HEK293T (cell line): ENCODE measurements at places on chromosomes 5 and 9.

GRCh38 chr9:105050296-105050695, 122.3 kb upstream of the ABCA1 start:
- no peak for DNase-seq

GRCh38 chr5:45694255-45694814, 1.8 kb downstream of the HCN1 start:
- DNase-seq = no peak

GRCh38 chr9:36011379-36011778, 25.3 kb upstream of the RECK start:
- DNase-seq = no peak

DNA sequence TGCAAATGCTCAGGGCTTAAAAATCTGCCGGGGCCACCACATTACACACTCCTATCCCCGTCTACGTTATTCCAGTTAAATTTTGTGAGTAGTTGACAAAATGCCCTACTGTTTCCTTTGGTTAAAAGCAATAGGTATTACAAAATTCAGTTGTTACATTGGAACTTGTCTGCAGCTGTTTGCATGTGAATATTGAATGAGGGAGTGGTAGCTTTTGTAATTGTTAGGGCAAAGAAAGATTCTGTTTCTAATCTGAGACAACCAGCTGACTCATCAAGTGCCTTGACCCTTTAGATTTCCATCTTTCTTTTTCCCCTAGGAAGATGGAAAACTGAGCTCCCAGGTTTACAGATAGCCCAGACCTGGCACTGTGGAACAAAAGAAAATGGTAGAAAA, 30.2 kb downstream of the MAML1 start:
- DNase-seq = no peak

DNA sequence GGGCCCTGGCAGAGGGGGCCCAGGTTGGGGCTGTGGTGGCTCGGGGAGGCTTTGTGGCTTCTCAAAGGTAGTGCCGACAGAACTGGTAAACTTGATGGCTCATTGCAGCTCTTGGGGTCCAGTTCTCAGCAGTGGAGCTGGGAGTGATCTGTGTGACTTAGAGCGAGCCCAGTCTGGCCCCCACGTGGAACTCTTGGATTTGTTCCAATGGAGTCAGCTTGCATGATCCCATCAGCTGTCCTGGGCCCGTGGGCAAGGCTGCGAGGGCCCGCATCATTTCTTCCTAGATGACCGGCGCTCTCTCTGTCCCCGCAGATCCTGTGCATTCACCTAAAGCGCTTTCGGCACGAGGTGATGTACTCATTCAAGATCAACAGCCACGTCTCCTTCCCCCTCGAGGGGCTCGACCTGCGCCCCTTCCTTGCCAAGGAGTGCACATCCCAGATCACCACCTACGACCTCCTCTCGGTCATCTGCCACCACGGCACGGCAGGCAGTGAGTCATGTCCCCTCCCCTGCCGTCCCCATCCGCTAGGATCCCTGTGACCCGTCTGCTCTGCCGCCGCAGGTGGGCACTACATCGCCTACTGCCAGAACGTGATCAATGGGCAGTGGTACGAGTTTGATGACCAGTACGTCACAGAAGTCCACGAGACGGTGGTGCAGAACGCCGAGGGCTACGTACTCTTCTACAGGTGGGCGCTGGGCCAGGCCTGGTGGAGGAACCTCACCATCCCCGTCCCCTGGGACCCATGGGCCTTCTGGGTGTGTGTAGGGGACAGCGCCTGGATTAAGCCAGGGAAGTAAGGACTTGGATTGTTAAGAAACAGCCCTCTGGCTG, 39.2 kb downstream of the USP20 start:
- DNase-seq = no peak

DNA sequence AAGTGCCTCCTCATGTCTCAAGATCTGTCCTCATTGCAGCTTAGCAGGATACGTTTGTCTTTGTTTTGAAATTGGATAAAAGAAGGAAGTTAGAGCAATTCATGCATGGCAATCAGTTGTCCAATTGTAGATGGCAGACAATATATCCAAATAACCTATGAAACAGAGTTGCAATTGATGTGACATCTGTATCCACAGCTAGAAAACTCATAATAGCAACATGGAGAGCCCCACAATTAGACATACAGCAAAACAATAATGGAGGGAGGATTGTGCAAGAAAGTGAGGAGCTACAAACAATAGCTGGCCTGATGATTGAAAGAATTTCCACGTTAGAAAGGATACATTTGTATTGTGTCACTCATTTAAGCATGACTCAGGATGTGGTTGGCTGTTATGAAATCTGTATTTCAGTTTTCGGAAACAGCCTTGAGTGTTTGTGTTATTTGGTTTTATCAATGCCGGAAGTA, 132.0 kb downstream of the FAM174A start:
- no peak for DNase-seq

- DNase-seq = no peak
These were observed 15.0 kb upstream of the PIP5K1B start for GRCh38 chr9:68690088-68690487.

DNA sequence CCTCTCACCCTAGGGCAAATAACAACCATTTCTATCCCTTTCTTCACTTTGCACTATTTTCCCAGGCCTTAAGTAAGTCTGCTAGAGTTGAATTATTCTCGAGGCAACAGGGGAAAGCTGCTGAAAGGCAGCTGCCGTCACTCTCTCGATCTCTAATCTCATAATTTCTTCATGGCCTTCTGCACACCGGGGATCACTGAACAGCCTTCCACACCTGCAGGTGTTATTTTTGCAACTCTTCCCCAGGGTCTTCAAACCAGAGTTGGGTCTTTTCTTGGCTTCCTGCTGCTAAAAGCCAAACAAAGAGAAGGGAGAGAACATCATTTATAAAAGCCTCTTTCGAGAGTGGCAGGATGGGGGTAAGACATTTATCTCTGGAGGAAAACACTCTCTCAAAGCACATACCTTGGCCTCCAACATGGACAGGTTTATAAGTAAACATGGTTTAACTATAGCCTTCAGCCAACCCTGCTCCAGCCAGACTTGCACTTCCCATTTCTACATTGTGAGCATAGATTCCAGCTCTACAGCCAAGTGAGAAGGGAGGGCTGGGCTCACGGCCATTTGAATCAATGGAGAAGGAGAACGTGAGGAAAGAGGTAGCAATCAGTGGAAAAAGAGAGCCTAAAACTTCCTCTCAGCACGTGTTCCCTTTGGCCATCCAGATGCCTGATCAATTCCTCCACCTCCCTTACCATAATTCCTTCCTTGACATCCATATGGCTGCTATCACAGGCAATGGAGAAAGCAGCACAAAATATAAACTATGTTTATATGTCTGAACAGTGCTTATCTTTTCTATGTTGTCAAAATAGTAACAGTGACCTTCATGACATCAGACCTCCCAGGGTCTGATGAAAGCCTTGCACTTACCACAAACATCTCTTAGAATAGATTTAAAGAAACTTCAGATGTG, 464.9 kb downstream of the TLE1 start:
- DNase-seq = no peak

- DNase-seq = no peak
These were observed 57.5 kb downstream of the PJA2 start for GRCh38 chr5:109351988-109352864.
